H1 (cell line): ENCODE measurements at places on chromosomes 4 and X. TPM values are rescaled to one million over a fixed set of nuclear protein-coding genes. Genes with fewer than 3 reads are reported as not detected.

The MAGEA2B gene
- total RNA-seq: 0.29 TPM in 1 of 2 replicates, not detected in the other

The F8A3 gene
- 0.60 TPM in 1 of 2 replicates, not detected in the other for total RNA-seq

The MAP7D3 gene
- 19.2 and 19.6 TPM in 2 replicates for total RNA-seq

The ETDB gene
- not detected in 2 replicates for total RNA-seq

The RAB9B gene
- total RNA-seq: 0.46 and 0.56 TPM in 2 replicates

GRCh38 chr4:99024481-99025275 is 29.2 kb downstream of the METAP1 start:
- DNase-seq: no peak

GRCh38 chr4:100284129-100284880 is 94.0 kb upstream of the DDIT4L start:
- DNase-seq: no peak

GRCh38 chr4:121353213-121353612 is 27.6 kb downstream of the QRFPR start:
- no peak for DNase-seq

DNA sequence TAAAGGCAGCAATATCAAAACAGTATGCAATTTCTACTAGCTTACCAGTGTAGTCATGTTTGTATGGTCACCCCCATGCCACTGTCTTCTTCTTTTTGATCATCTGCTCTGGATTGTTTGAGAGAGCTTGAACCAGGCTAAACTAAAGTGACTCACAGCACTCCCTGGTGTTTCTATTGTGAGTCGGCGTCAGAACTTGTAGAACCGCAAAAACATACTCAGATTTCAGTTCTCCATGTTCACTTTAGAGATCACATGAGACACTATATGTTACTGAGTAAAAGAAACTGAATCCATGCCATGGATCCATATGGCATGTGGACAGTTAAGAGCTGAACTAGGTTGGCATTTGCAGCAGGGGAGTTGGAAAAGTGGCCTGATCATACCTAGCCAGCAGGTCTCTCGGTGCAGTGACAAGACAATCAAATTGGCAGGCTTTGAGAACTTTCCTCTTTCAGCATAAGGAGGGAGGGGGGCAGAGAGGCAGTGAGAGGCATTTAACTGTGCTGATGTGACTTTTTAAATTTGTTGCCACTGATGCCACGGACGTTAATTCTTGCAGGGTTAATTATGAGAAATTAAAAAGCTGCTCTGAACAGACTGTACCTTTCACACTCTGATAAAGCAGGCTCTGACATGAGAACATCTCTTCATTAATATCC is 88.4 kb downstream of the AFF2 start:
- no peak for DNase-seq

DNA sequence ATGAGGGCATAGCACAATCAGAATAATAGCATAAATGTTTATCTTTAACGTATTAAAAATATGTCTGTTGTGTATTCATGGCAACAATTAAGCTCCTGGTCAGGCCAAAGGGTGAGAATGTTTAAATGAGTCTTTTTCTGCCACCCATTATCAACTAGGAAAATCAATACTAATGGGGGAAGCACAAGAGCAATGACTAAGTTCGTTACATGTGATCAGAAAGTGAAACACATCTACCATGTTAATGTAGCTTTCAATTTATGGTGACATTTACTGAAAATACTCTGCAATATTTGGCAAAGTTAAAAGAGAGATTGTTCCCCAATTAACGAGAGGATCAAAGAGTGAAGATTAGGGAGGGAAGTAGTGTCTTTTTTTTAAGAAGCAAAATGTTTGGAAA is 143.7 kb downstream of the NAA11 start:
- no peak for DNase-seq

DNA sequence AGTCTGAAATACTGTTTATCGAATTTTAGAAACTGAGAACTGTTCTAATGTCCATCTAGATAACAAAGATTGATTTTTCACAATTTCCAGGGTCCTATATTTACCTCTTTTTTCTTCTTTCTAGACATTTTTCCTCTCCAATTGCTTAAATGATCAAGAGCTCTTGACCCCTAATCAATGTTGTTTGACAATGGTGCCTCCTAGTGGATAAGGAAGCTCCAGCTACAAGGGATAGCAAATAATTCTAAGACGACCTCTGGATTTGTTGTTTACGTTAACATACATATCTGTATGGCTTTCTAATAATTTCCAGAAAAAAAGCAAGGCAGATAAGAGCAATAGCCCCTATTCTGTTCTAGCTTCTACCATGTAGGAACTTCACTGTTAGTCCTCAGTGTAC is 35.8 kb downstream of the GPR82 start:
- no peak for DNase-seq

- no peak for DNase-seq
Observed at GRCh38 chr4:87017580-87018342, 83.0 kb downstream of the AFF1 start.

GRCh38 chr4:148073349-148073748 is 341.5 kb downstream of the ARHGAP10 start:
- DNase-seq: no peak

- DNase-seq: no peak
Observed at GRCh38 chr4:94472056-94472826, 20.5 kb downstream of the PDLIM5 start.

DNA sequence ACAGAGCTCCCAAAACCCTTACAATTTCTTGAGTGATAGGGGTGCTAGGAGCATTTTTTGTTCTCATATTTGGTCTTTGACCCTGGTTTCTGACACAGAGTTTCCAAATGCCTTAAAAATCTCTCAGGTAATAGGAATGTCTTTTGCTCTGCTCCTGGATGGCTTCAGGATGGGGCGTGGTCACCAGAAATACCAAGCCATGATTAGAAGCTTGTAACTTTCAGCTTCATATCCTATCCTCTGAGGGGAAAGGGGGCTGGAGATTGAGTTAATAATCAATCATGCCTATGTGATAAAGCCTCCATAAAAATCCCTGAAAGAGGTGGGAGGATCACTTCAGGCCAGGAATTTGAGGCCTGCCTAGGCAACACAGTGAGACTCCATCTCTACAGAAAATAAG is 34.6 kb upstream of the IL9R start:
- DNase-seq: no peak

DNA sequence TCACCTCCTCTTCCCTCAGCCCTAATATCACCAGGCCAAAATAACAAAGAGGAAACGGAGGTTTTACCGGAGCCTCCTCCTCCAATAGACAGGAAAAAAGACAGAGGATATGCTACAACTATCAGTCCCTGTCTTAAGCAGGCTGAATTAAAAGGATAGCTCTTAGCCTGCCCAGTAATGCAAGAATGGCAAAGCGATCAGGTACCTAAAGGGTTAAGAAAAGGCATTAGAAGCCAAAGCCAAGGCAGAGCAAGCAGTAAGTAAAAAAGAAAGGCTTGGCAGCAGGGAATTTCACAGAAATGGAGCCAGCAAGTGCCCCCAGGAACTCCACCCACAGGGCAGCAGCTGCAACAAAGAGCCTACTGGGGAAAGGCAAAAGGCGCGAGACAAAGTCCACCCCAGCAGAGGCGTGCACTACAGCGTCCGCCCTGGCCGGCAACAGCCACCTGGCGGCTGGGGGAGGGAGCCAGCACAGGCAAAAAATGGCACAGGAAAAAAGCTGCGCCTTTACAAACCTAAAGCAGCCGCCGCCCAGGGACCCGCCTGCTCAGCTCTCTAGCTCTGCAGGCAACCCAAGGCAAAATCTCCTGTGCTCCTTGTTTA is 220.6 kb upstream of the ZC4H2 start:
- DNase-seq: peak; percentile 56
